ENCODE measurements at places on chromosomes 4 and X. TPM values are rescaled to one million over a fixed set of nuclear protein-coding genes. Genes with fewer than 3 reads are reported as not detected.

Gene RAI2
- 6.5 TPM for total RNA-seq

DNA sequence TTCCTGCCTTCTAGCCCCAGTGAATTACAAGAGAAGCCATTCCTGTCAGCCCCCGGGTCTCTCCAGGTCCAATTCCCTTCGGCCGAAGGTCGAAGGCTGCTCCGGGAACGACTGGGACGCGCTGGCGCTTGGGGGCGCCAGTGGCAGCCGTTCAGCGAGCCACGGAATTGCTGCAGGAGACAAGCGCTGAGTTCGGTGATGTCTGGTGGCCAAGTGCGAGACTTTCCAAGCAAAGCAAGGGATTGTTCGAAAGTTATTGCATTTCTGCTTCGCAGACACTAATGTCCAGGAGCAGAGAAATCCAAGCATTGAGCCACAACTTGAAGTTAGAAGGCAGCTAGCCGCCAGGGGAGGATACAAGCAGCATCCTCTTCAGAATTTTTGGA, 1.1 kb upstream of the DKK2 start:
- DNase-seq, result no peak

Gene FOXP3
- total RNA-seq, result not detected

Gene PCYT1B
- total RNA-seq, result 0.28 TPM

DNA sequence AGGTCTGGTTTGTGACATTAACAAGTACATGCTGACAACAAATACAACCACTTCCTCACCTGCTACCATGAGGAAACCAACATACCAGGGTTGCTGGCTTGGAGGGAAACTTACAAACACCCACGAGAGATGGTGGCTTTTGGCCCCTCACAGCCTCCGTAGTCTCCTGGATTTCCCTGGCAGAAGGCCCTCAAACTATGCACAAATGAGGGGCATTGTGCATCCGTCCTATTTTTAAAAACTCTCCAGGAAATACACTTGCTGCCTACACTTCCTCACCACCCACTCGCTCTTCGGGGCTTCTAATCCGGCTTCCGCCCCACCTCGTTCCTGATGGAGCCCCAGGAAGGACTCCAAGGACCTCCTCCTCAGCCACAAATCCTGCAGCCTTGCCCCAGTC, 355.0 kb upstream of the GATB start:
- DNase-seq, result no peak

DNA sequence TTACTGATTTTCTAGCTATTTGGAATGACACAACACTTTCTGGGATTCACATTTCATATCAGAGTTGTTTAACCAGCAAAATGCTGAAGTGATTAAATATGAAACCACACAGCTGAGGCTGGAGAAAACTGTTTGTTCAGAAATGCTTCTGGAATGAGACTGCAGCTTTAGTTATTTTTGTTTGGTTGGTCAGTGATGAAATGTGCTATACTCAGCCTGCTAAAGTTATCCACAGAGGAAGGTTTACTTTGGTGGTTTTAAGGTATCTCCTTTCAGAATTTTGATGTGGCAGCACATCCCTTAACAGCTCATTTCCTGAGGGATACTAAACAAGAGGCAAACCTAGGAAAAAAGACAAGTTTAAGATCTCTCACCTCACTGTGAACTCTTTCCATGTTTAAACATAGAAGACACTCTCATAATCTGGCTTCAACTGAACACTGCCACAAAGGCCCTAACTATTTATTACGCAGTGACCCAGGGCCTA, 106.6 kb upstream of the PDE5A start:
- no peak for DNase-seq

GRCh38 chrX:72299891-72300630, 5.7 kb downstream of the CITED1 start:
- DNase-seq, result no peak

Gene IL2
- total RNA-seq, result not detected

DNA sequence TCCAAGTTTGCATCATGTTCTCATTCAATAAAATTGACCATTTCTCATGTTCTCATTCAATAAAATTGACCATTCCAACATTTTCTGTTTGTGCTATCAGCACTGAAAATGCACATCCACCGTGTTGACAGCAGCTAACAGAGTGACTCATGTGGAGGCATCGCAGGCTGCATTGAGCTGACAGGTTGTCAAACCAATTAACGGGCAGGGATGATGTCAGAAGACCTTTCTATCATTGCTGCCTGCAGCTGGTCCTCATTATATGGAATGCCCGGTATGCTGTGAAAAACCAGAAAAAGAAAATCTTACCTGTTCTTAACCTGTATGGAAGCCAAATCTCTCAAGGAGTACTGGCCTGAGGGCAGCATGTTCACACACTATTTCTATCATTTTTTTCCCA, 202.0 kb downstream of the SMIM20 start:
- no peak for DNase-seq

Gene CXXC4
- total RNA-seq, result 2.1 TPM

GRCh38 chrX:136255541-136255940, 4.3 kb upstream of the MAP7D3 start:
- DNase-seq, result no peak

Gene CT55
- total RNA-seq, result not detected

DNA sequence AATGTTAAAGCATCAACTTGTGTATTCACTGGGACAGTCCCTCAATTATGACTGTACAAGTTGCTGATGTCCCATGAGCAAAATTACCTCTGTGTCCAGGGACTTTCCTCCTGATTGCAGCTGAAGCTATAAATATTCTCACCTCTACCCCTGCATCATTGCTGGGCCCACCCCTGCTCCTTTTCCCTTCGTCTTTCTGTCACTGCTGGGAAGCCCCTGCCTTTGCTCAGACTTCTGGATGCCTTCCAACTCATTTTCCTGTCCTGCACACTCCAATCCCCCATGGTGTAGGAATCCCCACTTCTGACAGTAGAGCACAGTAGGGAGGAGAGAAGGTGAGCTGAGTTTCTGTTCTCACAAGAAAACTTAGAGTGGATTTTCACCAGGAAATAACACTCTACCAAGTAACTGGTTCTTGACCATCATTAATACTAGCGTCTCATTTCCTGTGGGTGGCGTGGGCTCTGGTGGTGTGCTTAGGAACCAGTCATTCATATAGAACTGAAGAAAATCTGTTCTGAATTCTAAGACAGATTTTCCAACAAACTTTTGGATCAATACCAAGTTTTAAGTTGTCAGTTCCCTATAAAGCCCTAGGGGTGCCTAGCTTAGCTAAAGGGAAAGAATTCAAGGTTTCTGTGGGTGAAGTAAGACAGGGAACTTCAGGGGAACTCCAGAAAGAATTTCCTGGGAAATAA, 136.2 kb upstream of the MED14 start:
- DNase-seq, result no peak

DNA sequence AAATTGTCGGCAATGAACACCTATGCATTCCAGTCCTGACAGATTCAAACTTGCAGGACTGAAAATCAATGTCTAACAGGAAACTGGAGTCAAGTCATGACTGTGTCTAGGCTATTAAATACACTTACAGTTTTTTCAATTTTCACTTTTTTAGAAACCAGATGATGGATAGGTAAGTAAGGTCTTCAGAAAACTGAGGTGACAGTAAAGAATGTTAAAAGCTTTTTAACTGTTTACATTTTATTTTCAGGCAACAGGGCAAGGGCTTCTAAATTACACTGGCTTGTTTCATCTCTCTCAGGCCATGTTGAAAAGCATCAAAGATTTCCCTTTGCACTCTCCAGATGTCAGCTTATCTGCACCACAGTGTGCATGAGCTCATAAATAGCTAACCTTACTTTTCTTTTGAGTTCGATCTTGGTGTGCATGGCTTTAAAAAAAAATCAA, 65.2 kb downstream of the SEC24D start:
- DNase-seq, result no peak

GRCh38 chrX:107454302-107454701, 4.8 kb downstream of the FRMPD3 start:
- DNase-seq, result no peak

DNA sequence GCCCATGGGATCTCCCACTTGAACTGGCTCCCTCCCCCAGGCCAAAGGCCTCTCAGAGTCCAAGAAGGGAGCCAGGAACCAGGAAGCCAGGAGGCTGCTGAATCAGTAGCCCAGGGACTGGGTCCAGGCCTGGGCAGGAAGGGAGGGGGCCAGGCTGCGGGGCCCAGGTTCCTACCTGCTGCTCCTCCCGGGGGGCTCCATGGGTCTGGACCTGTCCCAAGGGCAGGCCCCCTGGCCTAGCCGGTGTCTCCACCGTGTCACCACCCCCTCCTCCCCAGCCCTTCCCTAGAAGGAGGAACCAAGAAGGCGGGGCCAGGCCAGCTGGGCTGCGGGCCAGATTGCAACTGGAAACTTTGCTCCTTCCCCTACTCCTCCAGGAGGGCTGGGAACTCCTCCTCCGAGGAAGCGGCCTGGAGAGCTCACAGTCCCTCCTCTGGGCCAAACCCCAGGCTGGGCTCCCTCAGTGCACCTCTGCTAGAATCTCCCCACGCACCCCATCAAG, at the start of gene IQSEC2:
IQSEC2 (minus strand) TSS at position 264 of the 502 bp plus-strand sequence.
- peak; percentile 91 for DNase-seq

GRCh38 chr4:147175460-147176025, 229.9 kb upstream of the TTC29 start:
- DNase-seq, result no peak

Gene PTPN13
- total RNA-seq, result 4.3 TPM

DNA sequence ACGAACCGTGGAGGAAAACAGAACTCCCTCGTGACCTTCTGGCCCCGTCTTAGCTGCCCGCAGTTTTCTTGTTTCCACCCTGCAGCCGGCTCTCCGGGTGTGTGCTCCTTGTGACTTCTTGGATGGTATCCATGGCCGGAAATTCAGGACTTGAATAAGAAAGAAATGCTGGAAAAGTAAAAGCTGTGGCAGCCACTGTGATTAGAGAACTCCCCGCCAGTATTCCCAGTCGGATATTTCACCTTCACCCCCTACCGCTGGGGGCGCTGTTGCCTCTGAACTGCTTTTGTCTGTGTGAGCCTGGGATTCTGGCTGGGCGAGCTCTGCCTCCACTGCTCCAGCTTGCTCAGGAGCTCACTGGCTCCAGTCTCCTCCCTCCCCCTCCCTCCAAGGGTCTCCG, 41.5 kb upstream of the CYP4V2 start:
- peak; percentile 29 for DNase-seq

Gene GPRIN3
- total RNA-seq, result 16.6 TPM

DNA sequence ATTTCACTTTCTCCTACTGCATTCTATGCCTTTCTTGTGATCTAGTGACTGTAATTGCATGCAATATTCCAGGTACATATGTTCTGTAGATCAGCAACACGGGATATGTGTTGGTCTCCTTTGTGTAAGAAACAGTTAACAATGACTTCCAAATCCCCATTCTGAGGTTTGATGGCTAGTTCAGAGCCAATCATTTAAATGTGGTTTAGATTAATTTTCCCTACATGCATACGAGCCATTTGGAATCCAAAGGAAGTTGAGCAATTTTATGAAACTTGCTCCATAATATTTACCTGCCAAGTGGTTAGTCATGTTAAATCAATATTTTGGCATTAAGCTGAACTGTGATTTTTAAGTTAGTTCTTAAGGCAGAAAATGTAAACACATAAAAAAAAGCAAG, 172.8 kb upstream of the DCAF12L2 start:
- DNase-seq, result no peak
